ENCODE measurements at places on chromosomes 6 and 20.

- DNase-seq, result peak; percentile 78
These were observed 780 bp upstream of the TAF4 start for GRCh38 chr20:62066339-62066982.

- DNase-seq, result peak; percentile 35
These were observed 35.9 kb downstream of the ANKRD60 start for GRCh38 chr20:58192567-58192966.

DNA sequence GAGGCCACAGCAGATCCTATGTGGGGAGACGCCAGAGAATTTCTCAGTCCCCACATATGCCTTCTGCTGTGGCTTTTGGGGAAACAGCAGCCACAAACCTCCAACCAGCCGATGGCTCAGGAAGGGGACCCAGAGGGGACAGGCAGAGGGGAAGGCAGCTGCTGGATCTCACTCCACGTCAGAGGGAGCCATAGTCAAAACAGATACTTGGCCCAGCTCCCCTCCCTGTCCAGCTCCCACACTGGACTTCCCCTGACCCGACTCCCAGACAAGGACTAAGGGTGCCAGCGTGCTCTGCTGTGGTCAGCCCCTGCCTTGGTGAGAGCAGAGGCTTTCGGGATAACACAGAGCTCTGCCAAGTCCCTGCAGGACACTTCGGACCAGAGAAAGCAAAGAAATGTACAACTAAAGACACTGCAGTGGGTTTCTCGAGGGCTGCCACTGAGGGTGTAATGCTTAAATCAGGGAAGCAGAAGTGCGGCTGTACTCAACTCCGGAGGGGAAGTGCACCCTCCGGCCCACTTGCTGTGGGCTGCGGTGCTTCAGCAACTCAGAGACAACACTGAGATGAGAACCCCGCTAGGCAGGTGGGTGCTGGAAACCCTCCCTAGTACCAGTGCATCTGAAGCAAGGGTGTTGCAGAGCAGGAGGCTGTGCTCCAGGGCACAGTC, 47.2 kb downstream of the RRBP1 start:
- no peak for DNase-seq

DNA sequence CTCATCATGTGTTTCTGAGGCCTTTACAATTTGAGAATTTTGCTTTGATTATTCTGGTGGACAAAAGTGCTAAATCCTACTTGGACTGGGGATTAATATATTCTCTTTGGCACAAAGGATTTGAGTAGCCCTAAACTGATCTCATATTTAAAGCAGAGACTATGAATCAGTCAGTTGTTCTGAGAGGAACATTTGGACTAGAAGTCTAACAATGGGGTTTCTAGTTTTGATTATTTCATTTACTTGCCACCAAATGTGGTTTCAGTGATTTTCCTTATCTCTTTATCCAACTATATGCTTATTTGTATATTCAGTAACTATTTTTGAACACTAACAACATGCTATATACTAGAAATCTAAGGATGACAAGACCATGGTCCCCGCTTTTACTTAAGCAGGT, 81.4 kb downstream of the PDE10A start:
- DNase-seq, result no peak

DNA sequence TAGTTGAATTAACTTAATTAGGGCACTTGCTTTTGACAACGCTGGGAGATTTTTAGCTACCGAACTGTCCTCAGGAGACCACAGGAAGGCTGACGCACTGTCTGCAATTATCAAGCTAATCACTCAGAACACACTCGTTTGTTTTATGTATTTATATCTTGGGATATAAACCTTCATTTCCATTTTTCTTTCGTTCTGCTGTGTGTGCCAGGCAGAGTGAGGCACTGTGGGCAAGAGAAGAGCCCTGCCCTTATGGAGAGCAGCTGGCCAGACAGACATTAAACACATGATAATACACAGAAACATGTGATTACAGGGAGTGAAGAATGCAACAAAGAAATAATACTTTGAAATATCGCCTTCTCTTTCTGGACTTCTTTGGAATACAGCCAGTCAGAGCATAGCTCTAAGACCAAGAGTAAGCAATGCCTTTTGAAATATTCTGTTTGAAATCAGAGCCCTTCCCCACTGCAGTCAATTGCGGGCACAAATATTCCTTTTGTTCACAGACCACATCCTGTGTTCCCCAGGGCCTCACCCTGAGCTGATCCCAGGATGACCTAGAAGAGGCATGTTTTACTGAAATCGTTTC, 96.8 kb downstream of the ANKRD60 start:
- no peak for DNase-seq

DNA sequence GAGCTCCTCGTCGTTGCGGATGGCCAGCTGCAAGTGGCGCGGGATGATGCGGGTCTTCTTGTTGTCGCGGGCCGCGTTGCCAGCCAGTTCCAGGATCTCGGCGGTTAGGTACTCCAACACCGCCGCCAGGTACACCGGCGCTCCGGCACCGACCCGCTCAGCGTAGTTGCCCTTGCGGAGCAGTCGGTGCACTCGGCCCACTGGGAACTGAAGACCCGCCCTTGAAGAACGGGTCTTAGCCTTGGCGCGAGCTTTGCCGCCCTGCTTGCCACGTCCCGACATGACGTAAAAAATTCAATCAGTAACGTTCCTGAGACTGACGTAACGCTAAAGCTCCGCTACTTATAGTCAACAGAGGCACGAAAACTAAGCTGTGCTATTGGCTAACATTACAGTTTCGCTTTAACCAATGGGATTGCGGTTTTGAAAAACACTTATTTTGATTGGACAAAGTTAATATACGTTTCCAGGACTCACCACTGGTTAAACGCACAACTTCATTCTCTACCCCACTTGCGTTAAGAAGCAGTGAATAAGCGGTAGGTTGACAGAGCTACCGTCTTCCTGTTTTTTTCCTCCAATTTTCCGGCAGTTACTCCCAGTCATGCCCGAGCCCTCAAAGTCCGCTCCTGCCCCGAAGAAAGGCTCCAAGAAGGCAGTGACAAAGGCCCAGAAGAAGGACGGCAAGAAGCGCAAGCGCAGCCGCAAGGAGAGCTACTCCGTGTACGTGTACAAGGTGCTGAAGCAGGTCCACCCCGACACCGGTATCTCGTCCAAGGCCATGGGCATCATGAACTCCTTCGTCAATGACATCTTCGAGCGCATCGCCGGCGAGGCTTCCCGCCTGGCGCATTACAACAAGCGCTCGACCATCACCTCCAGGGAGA, 73.9 kb downstream of the OR2B2 start:
- peak; percentile 91 for DNase-seq

DNA sequence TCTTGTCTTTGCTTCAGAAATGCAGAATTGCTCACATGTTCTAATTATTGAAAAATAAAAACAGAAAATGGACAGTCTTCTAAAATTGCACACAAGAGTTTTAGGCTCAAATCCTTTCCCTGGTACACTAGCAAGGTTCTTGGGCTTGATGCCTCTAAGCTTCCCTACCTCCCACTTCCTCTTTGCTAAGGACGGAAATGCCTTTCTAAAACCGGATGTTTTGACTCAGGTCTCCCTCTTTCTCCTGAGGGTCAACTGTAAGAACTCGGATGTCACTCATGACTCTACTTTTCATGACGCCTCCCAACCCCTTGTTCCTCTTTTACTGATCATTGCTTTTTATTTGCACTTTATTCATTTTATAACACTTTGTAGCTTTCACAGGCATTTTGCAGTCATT, 613.5 kb downstream of the C6orf118 start:
- no peak for DNase-seq

GRCh38 chr6:89510393-89510792, 77.4 kb downstream of the ANKRD6 start:
- DNase-seq, result no peak

DNA sequence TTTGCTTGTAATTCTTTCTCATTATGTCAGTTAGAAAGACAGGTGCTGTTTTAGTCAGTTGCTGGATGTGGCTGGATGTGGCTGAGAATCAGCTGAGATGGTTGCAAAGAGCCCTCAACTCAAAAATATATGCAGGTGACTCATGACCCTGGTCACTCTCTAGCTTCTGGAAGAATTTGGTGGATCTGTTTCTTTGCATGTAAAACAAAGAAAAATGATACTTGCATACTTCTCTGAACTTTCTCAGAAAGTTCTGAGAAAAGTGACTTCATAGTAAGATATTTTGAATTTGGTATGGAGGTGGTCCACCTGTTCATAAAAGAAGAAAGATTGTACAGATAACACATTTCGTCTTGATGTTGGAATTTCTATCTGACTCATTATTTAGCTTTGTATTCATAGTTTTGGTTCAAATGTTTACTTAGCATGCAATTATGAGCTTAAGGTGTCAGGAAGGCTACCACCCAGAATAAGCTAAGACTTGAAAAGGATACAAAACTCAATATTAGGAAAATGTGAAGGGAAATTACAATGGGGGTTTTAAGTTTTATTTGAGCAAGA, 163.2 kb upstream of the OLIG3 start:
- no peak for DNase-seq

GRCh38 chr20:39108746-39109145, 146.6 kb downstream of the DHX35 start:
- no peak for DNase-seq

DNA sequence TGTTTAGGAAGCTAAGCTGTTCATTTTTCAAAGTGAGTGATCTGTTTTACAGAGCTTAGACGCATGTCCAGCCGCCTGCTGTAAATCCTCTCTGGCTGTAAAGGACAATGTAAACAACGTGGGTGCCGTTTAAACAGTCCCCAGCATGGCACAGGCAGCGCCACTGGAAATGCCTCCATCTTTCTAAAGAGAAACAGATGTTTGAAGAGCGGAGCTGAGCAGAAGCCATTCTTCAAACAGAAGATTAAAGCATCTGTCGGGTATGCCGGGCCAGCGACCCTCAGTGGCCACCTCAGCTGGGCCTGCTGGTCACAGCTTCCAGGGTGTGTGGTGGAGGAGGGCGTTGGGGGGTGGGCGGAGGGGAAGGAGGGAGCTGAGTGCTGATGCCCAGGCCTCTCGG, 138.6 kb downstream of the ERMARD start:
- no peak for DNase-seq

- DNase-seq, result peak; percentile 55
These were observed 443.9 kb downstream of the CDKAL1 start for GRCh38 chr6:20978151-20978614.

GRCh38 chr20:9360431-9360830, 154.0 kb upstream of the LAMP5 start:
- DNase-seq, result no peak

GRCh38 chr6:10441655-10442009, 26.8 kb upstream of the TFAP2A start:
- DNase-seq, result no peak

DNA sequence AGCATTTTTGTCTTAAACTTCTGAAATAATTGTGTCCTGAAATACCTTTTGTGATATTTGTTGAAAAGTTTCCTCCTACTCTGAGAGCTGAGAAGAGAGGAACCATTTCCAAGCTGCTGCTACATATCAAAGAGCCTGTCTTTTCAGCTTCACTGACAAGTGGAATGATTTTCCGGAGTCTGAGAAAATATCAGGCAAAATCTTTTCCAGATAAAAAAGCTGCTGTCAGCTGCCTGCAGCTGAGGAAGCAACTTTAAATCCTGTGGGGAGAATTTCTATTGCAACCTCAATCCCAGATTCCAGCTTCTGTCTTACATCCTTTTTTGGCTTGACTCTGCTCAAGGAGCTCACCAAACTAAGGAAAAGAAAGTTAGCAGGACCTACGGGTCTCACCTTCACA, 904.3 kb downstream of the PHF3 start:
- no peak for DNase-seq

DNA sequence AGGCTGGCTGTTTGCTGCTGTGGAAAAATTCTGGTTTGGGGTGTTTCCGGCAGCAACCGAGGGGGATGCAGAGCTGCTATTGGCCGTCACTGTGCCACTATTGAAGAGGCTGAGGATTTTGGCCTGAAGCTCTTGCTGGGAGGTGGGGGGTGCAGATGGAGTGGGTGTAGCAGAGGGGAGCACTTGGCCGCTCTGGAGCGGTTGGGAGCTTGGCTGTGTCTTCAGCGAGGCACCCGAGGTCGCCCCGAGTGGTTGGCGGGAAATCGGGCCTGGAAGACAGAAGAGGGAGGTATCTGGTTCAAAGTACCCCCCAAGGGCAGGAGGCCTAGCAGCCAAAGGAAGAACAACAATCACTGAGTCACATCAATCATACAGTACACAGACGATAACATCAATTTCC, 27.1 kb downstream of the NCOA5 start:
- DNase-seq, result peak; percentile 26

GRCh38 chr6:25389471-25389870, 110.3 kb downstream of the CARMIL1 start:
- no peak for DNase-seq

DNA sequence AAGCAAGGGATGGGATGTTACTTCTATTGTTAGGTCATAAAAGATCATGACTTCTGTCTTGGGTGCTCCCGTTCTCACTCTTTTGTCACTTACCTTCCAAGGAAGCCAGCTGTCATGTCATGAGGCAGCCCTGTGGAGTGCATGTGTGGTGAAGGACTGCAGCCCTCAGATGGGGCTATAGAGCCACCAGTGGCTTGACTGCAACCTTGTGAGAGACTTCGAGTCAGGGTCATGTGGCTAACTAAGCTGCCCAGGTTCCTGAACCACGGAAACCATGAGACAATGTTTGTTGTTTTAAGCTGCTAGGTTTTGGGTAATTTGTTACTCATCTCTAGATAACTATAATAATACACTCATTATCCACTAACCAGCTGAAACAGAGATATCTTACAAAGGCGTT, 477.1 kb downstream of the BTBD3 start:
- no peak for DNase-seq

Measured in stimulated activated effector memory CD8-positive, alpha-beta T cell treated with anti-CD3 and anti-CD28 coated beads, Interleukin-12 subunit alpha, Interleukin-12 subunit beta, amount 100 ng/mL, for 72 hours (primary cell).